CD4-positive, alpha-beta T cell treated with Interleukin-6 for 4 hours (primary cell): ENCODE measurements at places on chromosomes 12 and 14.
A peak's percentile ranks its signal among the peaks of the same experiment; 100 is the strongest.

- no peak for DNase-seq
These were observed 37.3 kb downstream of the PPP1R12A start for GRCh38 chr12:79897617-79898016.

DNA sequence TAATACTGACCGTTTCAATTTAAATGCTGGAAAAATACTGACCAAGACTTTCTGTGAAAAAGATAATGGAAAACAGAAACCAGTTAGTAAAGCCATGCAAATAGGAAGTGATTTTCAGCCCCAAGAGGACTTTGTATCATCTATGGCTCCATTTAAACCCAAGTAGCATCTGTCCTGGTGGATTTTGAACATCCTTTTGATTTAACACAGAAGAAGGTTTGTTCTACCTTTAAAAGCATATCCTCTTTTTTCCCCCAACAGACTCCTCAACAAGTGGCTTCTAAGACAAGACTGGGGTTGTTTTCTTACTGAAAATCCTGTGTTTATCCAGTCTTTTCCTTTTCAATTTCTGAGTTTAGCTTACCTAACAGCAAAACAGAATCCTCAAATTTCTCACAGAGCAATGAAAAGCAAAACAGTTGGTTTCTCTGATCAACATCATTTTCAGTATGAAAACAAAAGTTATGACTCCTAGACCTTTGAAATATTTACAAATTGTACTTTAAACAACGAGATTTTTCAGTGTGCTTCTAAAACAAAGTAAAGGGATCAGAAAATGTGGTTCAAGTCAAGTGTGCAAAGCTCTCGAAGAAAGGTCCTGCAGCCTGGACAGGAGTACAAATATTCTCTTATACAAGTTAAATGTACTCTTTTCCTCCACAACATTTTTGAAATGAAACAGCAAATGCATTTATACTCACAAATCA, 2.9 kb downstream of the PHLDA1 start:
- no peak for DNase-seq

- no peak for DNase-seq
These were observed 12.7 kb downstream of the SUSD6 start for GRCh38 chr14:69624136-69624535.

GRCh38 chr12:611721-612120, 51.5 kb downstream of the NINJ2 start:
- no peak for DNase-seq

GRCh38 chr12:2295941-2296461, 243.2 kb downstream of the CACNA1C start:
- no peak for DNase-seq

DNA sequence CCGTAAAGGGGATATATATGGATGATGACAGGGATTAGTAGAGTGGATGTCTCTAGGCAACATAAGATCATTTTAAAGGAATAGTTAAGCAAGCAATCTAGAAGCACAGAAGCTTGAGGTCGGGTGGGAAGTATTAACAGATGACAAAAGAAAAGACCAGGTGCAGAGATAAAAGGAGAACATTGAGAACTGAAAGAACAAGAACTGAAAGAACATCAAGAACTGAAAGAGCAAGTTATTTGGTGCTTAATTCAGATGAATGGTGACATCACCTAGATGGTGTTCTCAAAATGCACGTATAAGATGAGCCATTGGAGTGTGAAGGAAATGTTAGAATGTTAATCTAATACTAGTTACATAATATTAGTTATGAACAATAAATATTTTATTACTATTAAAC, 224.0 kb upstream of the PDE3A start:
- DNase-seq, result no peak

DNA sequence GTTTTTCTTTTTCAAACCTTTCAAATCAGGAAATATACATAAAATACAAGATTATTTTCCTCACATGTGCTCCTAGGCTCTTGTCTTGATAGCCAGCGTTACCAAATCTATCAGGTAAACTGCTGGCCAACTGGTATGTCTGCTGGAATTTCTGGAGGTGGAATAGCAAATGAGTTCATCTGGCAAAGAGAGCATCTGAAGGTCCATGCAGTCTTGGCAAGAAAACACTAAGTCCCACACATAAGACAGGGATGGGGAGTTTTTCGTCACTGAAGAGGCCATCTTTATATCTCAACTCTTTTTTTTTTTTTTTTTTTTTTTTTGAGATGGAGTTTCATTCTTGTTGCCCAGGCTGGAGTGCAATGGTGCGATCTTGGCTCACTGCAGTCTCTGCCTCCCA, 60.1 kb downstream of the DERA start:
- DNase-seq, result no peak

GRCh38 chr14:24274101-24274543, 2.7 kb upstream of the RABGGTA start:
- DNase-seq, result peak; percentile 51

DNA sequence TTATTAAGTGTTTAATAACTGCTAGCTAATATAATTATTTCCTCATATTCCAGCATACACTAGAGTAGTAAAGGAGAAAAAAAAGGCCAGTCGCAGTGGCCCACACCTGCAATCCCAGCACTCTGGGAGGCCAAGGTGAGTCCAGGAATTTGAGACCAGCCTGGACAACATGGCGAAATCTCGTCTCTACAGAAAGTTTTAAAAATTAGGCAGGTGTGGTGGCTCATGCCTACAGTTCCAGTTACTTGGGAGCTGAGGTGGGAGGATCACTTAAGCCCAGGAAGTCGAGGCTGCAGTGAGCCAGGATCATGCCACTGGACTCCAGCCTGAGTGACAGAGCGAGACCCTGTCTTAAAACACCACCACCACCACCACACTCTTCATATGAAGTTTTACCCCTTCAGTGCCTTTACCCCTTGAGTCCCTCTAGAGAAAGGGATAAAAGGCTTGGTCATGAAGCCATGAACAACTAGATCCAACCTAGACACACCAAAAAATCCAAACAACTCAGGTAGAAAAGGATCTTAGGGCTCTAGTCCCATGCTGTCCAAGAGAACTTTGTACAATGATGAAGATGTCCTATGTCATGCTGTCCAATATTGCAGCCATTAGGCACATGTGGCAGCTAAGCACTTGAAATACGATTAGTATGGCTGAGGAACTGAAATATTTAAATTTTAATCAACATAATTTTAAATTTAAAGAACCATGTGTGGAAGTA, 29.6 kb downstream of the ATXN2 start:
- no peak for DNase-seq

- DNase-seq, result no peak
These were observed 195.6 kb upstream of the SSTR1 start for GRCh38 chr14:38012056-38012455.

GRCh38 chr14:102239231-102239630, 65.7 kb downstream of the MOK start:
- DNase-seq, result no peak

DNA sequence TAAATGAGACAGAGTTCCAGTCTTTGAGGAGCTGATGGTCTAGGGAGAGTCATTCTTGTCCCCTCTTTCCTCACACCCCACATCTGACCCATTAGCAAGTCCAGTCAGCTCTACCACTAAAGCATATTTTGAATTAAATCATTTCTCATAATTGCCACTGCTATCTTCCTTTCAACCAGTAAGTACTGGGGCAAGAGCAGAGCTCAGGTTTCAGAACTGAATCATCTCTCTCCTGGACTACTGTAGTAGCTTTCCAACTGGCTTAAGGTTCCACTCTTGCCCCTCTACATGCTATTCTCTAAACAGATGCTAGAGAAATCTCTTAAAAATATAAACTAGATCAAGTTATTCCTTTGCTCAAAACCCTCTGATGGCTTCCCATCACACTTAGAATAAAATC, 218.3 kb downstream of the TTC6 start:
- no peak for DNase-seq

DNA sequence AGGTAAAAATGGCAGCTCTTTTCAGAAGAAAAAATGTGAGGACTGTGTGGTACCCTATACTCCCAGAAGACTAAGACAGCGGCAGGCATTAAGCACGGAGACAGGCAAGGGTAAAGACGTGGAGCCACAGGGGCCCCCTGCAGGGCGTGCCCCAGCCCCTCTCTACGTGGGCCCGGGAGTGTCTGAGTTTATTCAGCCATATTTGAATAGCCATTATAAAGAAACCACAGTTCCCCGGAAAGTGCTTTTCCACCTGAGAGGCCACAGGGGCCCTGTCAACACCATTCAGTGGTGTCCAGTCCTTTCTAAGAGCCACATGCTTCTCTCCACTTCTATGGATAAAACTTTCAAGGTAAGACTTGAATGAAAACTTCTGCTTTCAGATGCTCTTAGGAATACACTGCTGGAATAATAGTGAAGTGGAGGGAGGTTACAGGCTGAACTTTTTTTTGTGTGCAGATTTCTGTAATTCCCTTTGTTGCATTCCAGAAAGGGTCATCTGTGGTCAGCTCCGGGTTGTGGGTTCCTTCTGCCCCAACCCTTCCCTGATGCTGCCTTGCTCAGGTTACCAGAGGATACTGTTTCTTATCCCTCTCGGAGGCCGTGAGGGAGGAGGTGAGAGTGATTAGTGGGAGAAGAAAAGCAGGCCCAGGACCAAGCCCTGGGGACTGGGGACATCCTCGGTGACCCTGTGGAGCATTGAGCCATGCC, 58.4 kb downstream of the SLC25A47 start:
- no peak for DNase-seq

DNA sequence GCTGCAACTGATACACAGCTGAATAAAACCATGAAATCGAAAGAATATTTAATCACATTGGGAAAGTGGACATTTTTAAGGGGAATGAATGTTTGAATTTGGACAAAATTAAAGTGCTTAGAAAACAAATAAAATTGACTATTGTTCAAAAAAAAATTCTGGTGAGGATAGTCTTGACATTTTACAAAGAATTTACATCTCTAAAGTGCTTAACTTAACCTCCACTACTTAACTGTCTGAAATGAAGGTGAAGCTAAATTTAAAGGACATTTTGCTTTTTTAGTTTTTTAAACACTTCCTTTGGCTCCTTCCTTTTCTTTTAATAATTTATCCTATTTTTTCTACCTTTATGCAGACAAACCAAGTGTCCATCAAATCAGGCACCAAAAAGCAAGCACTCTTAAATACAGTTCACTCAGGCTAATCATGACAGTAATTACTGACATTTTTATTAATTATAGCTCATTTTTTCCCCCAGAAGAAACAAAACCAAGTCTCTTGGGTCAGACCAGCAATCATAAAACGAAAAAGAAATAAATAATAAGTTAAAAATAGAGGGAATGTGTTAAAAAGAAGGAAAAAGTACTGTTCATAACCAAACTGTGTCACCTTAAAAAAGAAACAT, 5.7 kb upstream of the CCND2 start:
- DNase-seq, result no peak

- DNase-seq, result peak; percentile 9
These were observed 20.7 kb upstream of the NEK9 start for GRCh38 chr14:75147423-75148071.

DNA sequence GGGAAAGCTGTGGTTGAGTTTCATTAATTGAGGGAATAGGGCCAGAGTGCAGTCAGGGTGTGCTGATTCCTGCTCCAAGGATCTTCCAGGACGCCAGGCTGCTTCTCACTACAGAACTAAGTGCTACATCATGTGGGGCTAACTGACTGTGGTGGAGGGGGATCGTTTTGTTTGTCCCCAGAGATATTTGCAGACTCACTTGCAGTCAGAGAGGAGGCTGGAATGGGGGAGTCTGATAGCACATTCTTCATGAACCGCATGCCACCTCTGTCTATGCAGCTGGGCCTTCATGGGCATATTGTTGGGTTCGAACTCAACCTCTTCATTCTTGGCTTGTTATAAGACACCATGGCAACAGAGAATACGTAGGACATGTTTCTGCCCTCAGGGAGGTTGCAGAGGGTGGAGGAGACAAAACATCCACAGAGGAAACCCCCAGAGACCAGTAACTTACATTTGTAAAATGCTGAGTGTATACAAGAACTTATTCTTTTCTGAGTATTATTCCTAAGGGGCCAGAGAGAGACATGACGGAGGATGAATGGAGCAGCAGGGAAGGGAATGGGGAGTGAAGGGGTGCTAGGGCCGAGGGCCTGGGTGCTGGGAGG, 13.0 kb downstream of the KRT7 start:
- DNase-seq, result no peak

- DNase-seq, result no peak
These were observed 54.7 kb downstream of the SUSD6 start for GRCh38 chr14:69666112-69666511.

DNA sequence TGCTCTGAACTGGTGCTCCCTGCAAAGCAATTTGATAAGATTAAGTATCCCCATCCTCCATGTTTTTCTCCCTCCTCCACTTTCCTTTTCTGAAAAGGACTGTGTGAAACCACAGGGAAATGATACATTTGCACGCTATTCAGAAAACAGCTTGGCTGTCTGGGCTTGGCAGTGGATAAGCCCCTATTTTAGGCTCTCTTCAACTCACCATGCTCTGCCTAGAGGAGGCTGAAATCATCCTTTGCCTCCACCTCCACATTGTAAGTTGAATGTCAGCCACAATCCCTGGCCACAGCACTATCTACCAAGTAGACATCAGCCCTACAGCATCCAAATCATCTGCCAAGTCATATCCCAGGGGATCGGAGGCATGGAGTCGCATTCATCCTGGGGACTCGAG, 642.3 kb downstream of the RPS29 start:
- DNase-seq, result no peak

DNA sequence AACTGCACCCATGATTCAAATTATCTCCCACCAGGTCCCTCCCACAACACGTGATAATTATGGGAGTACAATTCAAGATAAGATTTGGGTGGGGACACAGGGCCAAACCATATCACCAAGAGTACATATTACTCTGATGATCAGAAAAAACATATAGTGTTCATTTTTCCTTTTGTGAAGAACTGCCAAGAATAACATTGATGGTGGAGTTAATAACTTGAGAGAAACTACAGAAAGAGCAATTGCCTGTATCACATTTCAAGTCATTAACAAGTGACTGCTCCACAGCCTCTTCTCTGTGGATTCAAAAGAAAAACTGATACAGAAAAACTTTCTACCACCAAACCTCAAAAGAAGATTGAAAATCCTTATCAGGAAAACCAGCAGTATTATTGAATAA, 34.7 kb downstream of the GRIP1 start:
- no peak for DNase-seq

- DNase-seq, result peak; percentile 24
These were observed 1.0 kb upstream of the CAMKK2 start for GRCh38 chr12:121297435-121297991.

- DNase-seq, result no peak
These were observed 46.0 kb upstream of the DYNC1H1 start for GRCh38 chr14:101918065-101918989.

GRCh38 chr14:30385925-30386324, 173.0 kb upstream of the G2E3 start:
- DNase-seq, result no peak

GRCh38 chr12:19848421-19848820, 409.1 kb downstream of the AEBP2 start:
- no peak for DNase-seq

- DNase-seq, result no peak
These were observed 9.6 kb downstream of the OR6S1 start for GRCh38 chr14:20631880-20632389.
